ENCODE measurements at places on chromosomes 12 and 14.
A peak's percentile ranks its signal among the peaks of the same experiment; 100 is the strongest.

DNA sequence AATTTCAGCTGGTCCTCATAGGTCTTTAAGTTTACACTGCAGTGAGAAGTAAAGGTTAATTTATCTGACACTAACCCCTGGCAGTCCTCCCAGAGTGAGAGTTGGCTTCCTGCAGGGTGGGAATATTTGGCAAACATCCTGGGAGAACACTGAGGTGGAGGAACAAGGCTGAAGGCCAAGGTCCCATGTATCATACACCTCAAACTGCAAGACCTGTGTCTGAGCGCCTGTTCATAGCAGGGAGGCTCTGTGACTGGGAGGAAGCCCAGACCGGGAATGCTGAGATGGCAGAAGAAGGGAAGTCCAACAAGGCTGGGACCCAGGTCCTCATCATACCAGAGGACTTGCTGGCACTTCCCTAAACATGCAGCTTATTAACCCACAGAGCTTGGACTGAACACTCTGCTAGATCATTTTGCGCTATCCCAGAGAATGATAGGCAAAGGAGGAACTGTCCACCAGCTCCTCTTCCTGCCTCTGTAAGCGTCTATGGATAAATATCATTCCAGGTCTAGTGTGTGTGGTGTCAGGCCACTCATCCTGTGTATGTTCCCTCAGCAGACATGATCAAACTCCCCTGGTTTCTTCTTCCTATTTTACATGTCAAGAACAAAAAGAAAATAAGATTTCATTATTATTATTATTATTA lies 199.6 kb upstream of the CNOT2 start:
- no peak for DNase-seq

DNA sequence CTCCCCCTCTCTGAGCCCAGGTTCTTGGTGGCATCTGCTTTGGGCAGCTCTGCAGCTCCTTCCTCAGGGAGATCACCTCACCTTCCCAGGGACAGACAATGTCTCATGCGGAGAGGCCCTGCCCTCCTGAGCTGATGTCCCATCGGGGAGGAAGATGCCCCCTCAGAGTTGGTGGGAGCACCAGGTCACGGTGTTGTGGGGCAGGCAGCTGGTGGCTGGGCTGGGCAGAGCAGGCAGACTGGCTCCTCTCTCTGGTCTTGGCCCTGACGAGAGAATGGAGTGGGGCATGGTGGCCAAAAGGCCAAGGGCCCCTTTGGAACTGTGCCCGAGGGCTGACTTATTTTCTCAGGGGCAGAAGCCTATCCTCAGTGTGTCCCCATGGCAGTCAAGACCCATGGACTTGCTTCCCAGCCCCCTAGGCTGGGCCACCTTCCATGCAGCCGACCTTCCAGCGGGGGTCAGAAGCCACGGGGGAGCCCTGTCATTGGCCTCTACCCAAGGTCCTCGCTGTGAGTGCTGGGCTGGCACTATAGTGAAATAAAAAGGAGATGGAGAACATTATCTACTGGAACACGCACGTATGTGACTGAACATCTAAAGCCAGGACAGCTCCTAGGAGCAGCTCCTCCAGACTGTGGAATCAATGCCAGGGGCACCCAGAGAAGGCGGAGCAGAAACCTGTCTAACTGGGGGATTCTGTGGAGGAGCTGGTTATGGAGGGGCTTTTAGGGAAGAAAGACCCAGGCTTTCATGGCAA lies 21.9 kb downstream of the PPP2R5C start:
- no peak for DNase-seq

GRCh38 chr14:72500234-72500838 lies 393.6 kb downstream of the DPF3 start:
- DNase-seq, result peak; percentile 17

GRCh38 chr14:104826189-104826860 lies 25.4 kb downstream of the ZBTB42 start:
- DNase-seq, result peak; percentile 70

DNA sequence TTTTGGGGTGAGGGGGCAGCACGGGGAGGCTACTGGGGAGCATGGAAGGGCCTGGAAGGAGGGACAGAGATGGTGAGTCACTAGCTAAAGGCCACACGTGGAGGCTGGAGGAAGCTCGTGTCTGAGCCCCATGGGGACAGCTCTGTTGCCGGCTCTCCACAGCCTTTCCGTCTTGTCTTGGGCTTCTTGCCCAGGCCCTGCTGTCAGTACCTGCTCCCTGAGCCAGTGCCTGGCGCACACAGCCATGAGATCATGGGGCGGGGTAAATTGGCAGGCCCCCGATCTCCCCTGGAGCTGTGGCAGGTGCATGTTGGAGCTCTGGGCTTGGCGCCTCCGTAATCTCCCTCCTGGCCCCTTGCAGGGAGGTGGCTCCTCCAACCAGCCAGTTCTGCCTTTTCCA lies 16.1 kb upstream of the KRT80 start:
- no peak for DNase-seq

- DNase-seq, result no peak
Measured at GRCh38 chr12:127292736-127293135, 974.2 kb upstream of the TMEM132C start.
